CD4-positive, alpha-beta T cell treated with Interleukin-12 subunit alpha and Interleukin-12 subunit beta, for 1 hour (primary cell): ENCODE measurements at places on chromosomes 11 and 22.

- DNase-seq: peak; percentile 54
These were observed 10.6 kb downstream of the TMEM184B start for GRCh38 chr22:38262051-38262795.

DNA sequence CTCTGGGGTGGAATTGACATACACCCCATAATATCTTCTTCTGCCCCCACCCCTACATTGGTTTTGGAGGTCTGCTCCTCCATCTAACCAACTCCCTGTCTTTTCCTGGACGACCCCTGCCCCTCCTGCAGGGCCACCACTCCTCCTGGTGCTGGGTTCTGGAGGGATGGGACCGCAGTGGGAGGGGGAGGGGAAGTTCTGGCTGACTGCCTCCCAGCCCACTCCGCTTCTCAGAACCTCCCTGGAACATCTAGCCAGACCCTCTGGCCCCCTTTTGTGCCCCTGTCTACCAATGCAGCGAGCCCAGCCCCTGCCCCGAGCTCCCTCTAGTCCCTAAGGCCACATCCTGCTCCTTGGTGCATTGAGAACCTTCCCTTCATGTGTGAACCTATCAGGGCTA is 1.2 kb downstream of the MYRF start:
- no peak for DNase-seq

DNA sequence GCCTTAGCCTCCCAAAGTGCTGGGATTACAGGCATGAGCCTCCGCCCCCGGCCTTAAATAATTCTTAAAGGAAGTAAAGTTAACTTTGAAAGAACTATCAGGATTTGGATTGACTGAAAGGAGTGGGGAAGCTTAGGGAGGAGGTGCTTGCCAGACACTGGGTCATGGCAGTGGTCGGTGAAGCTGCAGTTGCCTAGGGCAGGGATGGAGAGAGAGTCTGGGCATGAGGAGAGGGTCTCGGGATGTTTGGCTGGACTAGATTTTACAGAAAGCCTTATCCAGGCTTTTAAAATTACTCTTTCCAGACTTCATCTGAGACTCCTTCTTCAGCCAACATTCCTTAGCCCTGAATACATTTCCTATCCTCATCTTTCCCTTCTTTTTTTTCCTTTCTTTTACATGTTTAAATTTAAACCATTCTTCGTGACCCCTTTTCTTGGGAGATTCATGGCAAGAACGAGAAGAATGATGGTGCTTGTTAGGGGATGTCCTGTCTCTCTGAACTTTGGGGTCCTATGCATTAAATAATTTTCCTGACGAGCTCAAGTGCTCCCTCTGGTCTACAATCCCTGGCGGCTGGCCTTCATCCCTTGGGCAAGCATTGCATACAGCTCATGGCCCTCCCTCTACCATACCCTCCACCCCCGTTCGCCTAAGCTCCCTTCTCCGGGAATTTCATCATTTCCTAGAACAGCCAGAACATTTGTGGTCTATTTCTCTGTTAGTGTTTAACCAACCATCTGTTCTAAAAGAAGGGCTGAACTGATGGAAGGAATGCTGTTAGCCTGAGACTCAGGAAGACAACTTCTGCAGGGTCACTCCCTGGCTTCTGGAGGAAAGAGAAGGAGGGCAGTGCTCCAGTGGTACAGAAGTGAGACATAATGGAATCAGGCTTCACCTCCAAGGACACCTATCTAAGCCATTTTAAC is at the start of gene NNMT:
Gene NNMT, plus strand, starts transcription at position 724 of the 929 bp plus-strand sequence. Its CDS starts 158 bp downstream, at position 882.
- DNase-seq: no peak

- DNase-seq: peak; percentile 7
These were observed 50.6 kb upstream of the MPEG1 start for GRCh38 chr11:59263225-59263894.

DNA sequence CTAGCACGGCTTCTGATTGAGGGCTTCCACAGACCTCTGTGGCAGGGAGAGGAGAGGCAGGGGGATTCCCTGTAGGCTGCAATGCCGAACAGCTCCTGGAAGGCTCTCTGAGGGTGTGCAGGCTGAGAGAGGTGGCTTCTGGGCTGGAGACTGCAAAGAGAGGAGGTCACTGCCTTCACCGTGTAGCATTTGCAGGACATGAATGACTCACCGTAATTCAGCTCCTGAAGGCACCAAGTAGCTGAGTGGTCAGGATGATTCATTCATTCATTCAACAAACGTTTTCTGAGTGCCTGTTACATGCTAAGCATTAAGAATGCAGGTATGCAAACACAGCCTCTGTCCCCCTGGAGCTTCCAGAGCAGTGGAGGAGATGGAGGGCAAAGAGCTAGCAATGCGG is 18.0 kb upstream of the EIF3D start:
- no peak for DNase-seq

DNA sequence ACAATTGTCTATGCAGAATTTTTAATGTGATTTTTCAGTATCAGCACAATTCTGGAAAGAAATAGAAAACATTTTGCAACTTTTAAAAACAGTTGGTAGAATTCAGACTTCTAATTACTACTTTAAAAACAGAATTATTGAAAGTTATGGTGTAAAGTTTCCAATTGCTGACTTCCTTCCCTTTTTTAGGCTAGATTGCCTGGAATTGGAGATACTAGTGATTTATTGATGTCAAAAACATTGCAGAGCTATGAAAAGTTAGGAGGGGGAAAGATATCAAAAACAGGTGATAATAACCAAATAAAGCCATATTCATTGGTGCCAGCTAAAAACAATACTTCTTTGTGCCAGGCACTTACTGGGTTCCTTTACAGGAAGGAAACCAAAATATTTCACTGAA is 485.5 kb downstream of the TMEM135 start:
- DNase-seq: no peak

- no peak for DNase-seq
These were observed 181.7 kb downstream of the OR4C45 start for GRCh38 chr11:50214376-50214775.

DNA sequence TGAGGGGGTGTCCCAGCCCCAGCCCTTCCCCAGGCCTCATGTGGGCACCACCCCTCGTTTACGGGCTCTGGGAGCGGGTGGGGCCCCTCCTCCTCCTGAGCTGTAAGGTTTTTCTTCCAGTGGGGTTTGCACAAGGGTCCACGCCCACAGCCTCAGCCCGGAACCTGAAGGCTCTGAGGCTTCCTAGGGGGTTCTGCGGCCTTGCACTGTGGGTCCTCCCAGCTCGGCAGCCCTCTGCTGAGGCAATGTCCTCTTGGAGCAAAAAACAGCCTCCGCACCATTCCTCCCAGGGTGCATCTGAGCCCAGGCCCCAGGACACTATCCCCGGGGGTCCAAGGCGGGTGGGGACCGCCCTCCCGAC is 14.1 kb downstream of the H19 start:
- no peak for DNase-seq

GRCh38 chr11:33063326-33063881 is 24.0 kb downstream of the TCP11L1 start:
- peak; percentile 4 for DNase-seq
